ENCODE measurements at places on chromosomes 5 and 9.

- DNase-seq = no peak
Observed at GRCh38 chr5:37812365-37812764, 27.5 kb downstream of the GDNF start.

- no peak for DNase-seq
Observed at GRCh38 chr5:59732301-59732700, 161.2 kb downstream of the PDE4D start.

- no peak for DNase-seq
Observed at GRCh38 chr5:71973563-71973962, 133.7 kb upstream of the MAP1B start.

GRCh38 chr9:70510157-70510770 is 95.8 kb upstream of the KLF9 start:
- no peak for DNase-seq

- DNase-seq = no peak
Observed at GRCh38 chr9:112531666-112532282, 45.1 kb downstream of the KIAA1958 start.

DNA sequence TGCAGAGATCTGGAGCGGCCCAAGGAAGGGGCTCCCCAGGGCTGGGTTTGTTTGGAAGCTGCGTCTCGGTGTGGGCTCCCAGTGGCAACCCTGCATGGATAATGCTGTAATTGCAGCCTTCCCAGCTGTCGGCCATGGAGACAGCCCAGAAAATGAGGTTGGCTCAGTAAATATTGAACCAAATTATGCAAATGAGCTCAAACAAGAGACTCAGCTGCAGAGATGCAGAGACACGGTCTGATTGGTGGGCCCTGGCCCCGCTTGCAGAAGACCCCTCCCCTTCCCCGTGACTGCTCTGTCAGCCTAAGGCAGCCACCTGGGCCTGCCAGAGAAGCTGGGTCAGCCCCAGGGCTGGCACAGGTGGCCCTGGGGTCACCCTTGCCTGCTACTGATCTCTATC is 75.9 kb downstream of the RAD23B start:
- DNase-seq = no peak

DNA sequence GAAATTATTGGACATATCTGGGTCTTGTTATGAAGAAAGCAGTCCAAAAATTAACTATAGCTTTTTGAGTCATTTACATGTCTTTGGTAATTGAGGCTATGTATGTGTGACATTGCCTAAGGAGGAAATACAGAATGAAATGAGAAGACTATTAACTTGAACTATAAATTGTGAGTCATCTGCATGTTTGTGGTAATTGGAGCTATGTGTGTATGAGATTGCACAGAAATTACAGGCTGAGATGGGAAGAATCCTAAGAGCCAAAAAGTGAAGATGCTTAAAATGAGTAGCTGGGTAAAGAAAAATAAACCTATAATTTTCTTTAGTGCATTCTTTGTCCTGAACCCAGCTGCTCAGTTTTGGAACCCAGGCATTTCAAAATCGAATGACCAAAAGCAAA is 747.6 kb upstream of the EDIL3 start:
- no peak for DNase-seq

- DNase-seq = no peak
Observed at GRCh38 chr9:105050296-105050695, 122.3 kb upstream of the ABCA1 start.

GRCh38 chr9:114169029-114169951 is 14.0 kb downstream of the COL27A1 start:
- DNase-seq = no peak

DNA sequence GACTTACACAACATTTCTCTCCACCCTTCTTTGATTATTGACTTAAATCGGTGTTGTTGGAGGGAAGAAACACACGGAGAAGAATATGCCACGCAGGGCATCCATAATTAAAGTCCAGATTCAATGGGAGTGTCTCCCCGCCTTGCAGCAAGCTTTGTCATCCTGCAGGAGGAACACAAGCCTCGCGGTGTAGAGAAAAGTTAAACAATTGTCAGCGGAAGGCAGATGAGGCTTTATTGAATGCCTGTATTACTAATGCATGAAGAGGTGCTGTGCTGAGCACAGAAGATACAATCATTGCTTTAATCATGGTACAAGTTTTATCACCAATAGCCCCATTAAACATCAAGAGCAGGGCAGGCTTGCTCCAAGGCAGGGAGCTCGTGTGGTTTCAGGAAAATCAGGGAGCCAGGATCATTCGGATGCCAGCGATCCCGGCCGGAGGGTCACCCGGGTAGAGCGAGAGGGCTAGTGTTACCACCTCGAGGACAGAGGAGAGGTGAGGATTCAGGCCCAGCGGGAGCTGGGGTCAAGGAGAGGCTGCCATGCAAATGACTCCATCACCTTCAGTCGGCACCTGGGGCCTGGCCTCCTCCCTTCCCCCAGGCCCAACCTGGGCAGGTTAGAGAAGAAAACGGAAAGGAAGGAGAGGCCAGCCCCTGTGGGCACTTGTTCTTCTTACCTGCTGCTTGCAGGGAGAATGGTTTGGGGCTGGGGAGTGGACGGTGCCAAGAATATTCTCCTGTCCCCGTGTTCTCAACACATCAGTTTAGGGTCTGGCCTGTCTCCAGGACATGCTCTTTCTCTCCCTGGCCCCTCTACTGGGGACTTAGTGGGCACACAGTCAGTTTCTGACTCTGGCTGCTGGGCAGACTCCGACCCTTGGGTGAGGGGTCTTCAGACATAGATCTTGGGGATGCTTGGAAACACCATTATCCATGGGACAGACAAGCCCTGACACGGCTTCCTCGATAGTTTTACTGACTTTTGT is 289.5 kb downstream of the IRX2 start:
- no peak for DNase-seq

GRCh38 chr9:72509053-72509452 is 12.4 kb upstream of the TMC1 start:
- DNase-seq = no peak

DNA sequence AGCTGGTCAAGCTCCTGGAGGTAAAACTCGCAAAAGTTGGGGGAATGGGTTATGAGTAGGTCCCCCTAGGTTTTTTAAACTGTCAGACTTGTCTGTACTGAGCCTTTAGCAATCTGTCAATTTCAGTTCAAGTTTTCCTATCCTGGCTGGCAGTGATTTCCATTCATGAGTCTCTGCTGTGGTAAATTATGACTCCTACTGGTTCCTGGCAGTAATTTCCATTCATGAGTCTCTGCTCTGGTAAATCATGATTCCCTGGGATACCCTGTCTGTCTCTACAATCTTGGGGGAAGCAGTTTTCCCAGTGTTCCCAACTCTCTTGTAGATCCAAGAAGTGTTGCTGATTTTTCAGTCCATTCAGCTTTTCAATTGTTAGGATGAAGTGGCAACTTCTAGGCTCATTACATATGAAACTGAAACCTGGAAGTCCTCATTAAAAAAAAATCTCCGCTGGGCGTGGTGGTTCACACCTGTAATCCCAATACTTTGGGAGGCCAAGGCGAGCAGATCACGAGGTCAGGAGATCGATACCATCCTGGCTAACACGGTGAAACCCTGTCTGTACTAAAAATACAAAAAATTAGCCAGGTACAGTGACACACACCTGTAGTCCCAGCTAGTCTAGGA is 91.3 kb upstream of the GPBP1 start:
- no peak for DNase-seq
